Fibroblast of villous mesenchyme (primary cell): ENCODE measurements at places on chromosomes 12 and 14.

- peak; percentile 17 for DNase-seq
These were observed 240.3 kb downstream of the EMP1 start for GRCh38 chr12:13436696-13437391.

- DNase-seq = no peak
These were observed 13.9 kb downstream of the ZDHHC17 start for GRCh38 chr12:76777765-76778216.

GRCh38 chr14:22935156-22935555 lies 6.0 kb upstream of the PRMT5 start:
- no peak for DNase-seq

GRCh38 chr14:74656964-74657363 lies 44.9 kb upstream of the LTBP2 start:
- DNase-seq = no peak

- no peak for DNase-seq
These were observed 158.2 kb downstream of the SLC38A4 start for GRCh38 chr12:46667551-46667950.
